ENCODE measurements at places on chromosomes 4 and X.

DNA sequence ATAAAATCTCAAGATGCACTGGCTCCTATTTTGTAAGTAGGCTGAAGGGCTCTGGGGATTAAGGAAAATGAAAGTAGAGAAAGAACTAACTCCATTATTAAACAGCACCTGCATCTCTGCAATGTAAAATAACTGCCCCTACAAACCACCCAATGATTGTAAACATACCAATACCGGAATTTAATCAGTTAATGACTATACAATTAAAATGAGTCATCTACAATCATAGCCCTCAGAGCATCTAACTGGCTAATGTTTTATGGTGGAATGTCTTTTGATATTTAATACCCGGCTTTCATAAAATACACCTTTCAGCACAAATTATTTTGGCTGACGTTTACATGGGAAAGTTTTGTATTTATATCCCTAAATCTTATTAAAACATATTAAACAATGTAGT is 142.3 kb downstream of the PAPSS1 start:
- no peak for DNase-seq

DNA sequence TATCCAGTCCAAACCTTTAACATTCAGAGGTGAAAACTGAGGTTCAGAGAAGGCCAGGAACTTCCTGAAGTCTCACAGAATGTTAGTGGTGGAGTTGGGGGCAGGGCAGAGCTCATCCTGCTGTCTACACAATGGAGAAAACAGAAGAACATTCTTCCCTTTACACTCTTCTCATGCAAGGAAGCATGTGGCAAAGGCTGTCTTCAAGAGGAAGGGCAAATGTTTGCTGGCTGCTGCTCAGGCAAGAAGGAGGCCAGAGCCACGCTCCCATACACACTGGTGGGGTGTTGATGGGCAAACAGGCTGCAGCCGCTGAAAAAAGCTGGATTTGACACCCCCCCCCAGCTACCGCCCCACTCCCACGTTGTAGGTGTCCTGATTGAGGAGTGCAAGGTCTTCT is 32.5 kb downstream of the HMGB3 start:
- no peak for DNase-seq

GRCh38 chr4:6367371-6367851 is 97.8 kb downstream of the WFS1 start:
- DNase-seq, result no peak

- DNase-seq, result peak; percentile 50
Measured at GRCh38 chrX:74371425-74372222, 49.7 kb upstream of the SLC16A2 start.

GRCh38 chrX:74449322-74449936 is 28.1 kb downstream of the SLC16A2 start:
- peak; percentile 90 for DNase-seq

DNA sequence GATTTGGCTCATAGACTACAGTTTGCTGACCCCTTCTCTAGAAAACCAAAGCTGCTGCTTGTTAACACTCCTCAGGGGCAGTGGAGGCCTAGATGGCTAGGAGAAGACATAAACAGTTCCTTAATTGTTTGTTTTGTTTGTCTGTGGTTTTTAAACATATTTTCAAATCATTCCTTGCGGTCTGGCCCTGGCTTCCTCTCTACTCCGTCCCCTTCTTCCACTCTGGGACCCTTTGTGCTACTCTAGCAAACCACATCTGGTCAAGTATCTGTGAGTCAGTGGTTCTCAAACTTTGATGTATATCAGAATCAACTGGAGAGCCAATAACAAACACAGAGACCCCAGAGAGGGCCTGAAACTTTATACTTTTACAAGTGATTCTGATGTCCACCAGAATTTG is 36.1 kb downstream of the FRMPD4 start:
- DNase-seq, result peak; percentile 75

- no peak for DNase-seq
Measured at GRCh38 chr4:67751260-67751659, 2.9 kb downstream of the GNRHR start.

- peak; percentile 80 for DNase-seq
Measured at GRCh38 chr4:112361181-112361791, 64.1 kb downstream of the ALPK1 start.

GRCh38 chr4:184548648-184549341 is 74.4 kb upstream of the IRF2 start:
- DNase-seq, result no peak

GRCh38 chr4:25915353-25915705 is 1.3 kb downstream of the SMIM20 start:
- no peak for DNase-seq
